H9 (cell line): ENCODE measurements at places on chromosomes 5 and 9. TPM values are rescaled to one million over a fixed set of nuclear protein-coding genes. Genes with fewer than 3 reads are reported as not detected.

DNA sequence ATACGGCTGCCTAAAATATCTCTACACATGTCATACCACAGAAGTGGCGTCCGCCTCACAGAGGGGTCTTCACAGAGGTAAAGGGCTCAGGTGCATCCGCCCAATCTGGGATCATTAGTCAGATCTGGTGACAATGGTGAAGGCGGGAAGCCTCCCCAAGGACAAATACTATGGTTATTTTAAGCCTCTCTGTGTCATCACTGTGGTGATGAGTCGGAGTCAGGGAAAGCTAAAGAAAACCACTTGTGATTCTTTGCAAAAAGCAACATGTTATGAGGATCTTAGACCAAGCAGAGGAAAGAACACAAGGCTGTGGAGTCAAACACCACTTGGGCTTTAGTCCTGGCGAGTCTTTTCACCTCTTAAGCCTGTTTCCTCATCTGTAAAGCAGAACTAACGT is 190.4 kb downstream of the DRD1 start:
- DNase-seq = no peak

GRCh38 chr5:76638479-76638878 is 15.3 kb upstream of the F2RL2 start:
- DNase-seq = no peak

DNA sequence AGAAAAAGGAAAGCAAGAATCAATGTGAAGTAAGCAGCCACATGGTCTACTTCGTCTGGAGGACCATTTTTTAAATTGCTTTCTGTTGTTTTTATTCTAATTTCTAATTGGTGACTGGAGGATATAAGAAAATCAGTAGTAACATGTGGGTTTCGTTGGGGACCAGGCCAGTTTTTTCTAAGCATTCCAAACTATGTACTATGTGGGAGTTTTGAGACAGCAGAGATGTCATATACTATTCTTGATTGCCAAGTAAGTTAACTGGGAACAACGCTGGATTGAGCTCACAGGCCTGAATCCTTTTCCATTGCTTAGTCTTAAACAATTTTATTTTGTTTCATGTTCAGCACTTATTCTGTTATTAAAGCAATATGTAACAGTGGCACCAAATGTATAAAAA is 225.7 kb downstream of the TMEM167A start:
- DNase-seq = no peak

The FOXI1 gene
- total RNA-seq = not detected in 2 replicates

The EMB gene
- total RNA-seq = 38.1 and 39.4 TPM in 2 replicates

The DBH gene
- total RNA-seq = not detected in 2 replicates
